HepG2 (cell line): ENCODE measurements at places on chromosomes 3 and 15.

- no peak overlapping the region for H3K4me3 ChIP-seq
- H3K4me1 ChIP-seq, result no peaks in the 10 kb centered on the region
- H3K36me3 ChIP-seq, result no peaks in the 10 kb centered on the region
- DNase-seq, result no peak
- no peak overlapping the region for H3K27ac ChIP-seq
These were observed 8.8 kb downstream of the SNTN start for GRCh38 chr3:63661242-63661641.

- H3K27ac ChIP-seq, result no peak overlapping the region
- DNase-seq, result no peak
- H3K4me3 ChIP-seq, result no peak overlapping the region
These were observed 477.8 kb downstream of the RBMS3 start for GRCh38 chr3:29758434-29759322.

- no peak overlapping the region for H3K27ac ChIP-seq
- H3K4me3 ChIP-seq, result no peak overlapping the region
- DNase-seq, result no peak
These were observed 91.5 kb upstream of the OCA2 start for GRCh38 chr15:28190391-28191174.

GRCh38 chr3:109050591-109051167 lies 67.3 kb downstream of the MORC1 start:
- no peaks in the 10 kb centered on the region for H3K36me3 ChIP-seq
- no peaks in the 10 kb centered on the region for H3K27me3 ChIP-seq
- no peak overlapping the region for H3K4me3 ChIP-seq
- no peak overlapping the region for H3K27ac ChIP-seq
- no peaks in the 10 kb centered on the region for H3K4me1 ChIP-seq
- DNase-seq, result peak; percentile 3

GRCh38 chr15:39345176-39345575 lies 235.7 kb upstream of the THBS1 start:
- DNase-seq, result no peak
- no peaks in the 10 kb centered on the region for H3K27me3 ChIP-seq
- no peak overlapping the region for H3K27ac ChIP-seq
- H3K4me3 ChIP-seq, result no peak overlapping the region
- no peaks in the 10 kb centered on the region for H3K36me3 ChIP-seq

- H3K4me1 ChIP-seq, result peaks cover 49% of the 10 kb centered on the region
- H3K4me3 ChIP-seq, result no peak overlapping the region
- DNase-seq, result no peak
These were observed 628 bp downstream of the PRRT3 start for GRCh38 chr3:9951598-9951961.
